Stimulated activated CD4-positive, alpha-beta T cell treated with anti-CD3 and anti-CD28 coated beads, Interleukin-12 subunit alpha, Interleukin-12 subunit beta, amount 100 ng/mL, for 24 hours (primary cell): ENCODE measurements at places on chromosomes 5 and 9.

- no peak for DNase-seq
Measured at GRCh38 chr5:126192226-126192625, 231.0 kb upstream of the GRAMD2B start.

DNA sequence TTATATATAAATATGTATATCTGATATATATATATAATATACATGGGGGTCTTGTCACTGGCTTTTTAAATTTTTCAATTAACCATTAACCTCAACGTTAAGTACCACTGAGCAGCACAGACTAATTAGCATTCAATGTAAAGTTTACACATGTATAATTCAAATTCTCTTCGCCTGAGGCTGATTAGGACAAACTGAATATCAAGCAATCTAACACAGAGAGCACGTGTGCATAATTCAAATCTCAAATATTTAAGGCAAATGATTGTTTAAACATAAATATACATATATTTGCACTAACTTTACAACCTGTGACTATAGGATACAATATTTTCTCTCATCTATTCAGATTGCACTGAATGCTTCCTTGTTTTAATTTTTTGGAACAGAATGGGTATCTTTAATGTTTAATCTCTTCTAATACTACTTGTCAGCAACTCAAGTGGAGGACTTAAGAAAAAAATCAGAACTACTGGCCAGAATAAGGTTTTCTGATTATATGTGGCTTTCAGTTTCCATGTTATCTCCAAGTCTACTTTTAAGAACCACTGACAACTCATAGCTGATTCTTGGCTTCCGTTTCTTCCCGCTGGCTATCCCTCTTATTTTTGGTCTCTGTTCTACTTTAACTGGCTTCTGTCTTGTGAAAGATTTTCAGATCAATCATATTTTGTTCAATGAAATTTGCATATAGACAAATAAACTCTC is 204.8 kb downstream of the MLLT3 start:
- no peak for DNase-seq

DNA sequence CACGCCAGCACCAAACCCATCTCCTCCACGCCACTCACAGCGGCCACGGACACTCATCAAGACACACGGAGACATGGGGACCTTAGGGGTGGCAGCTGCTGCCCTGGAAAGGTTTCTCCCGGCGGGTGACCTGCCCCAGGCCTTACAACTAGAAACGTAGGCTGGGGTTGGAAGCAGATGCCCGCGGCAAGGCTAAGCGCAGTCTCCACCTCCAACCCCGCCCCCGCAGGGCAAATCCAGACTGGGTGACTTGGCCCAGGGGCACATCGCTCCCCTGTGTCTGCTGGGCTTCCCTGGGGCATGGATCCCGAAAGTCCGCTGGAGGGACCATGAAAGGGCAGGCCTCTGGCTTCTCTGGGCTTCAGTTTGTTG is 12.0 kb upstream of the ASS1 start:
- DNase-seq: no peak

- no peak for DNase-seq
Measured at GRCh38 chr9:85432599-85432998, 309.2 kb downstream of the AGTPBP1 start.
